ENCODE measurements at places on chromosomes 3 and 15.

GRCh38 chr15:98062869-98063268 is 102.4 kb downstream of the ARRDC4 start:
- DNase-seq, result no peak

DNA sequence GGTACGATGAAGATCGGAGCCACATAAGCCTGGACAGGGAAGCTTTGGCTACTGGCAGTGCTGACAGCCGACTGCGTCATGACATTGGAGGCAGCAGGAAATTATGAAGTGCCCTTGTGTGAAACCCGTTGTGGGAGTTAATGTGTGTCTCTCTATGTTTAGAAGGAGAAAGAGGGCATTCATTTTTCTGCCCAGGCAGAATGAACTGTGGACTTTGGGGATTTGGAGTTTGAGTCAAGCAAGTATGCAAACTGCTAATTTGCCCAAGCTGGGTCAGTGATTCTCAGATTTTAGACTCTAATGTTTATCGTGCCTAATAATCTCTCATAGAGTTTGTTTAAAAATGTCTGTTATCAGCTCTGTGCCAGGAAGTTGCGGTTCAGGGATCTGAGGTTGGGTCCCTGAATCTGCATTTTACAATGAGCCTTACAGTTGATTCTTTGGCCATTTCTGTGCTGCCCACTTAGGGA is 5.6 kb downstream of the CTXND1 start:
- DNase-seq, result no peak

- DNase-seq, result no peak
These were observed 24.0 kb upstream of the SRP14 start for GRCh38 chr15:40062816-40063562.

DNA sequence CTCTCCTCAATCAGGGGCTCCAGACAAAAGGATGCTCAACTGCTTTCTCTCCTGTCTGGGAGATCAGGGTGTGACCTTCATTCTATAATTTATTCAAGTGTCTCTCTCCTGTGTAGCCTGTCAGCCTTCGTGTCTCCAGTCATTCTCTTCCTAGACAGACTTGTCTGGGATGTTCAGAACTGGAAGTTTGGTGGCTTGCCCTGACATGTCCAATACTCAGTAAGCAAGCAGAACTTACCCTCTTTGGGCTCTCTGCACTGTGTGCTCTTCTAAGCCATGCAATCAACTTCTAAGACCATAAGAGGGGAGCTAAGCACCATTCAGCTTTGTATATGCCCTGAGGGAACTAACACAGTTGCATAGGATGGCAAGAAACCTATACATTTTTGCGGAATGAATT is 14.1 kb downstream of the ACKR2 start:
- no peak for DNase-seq

DNA sequence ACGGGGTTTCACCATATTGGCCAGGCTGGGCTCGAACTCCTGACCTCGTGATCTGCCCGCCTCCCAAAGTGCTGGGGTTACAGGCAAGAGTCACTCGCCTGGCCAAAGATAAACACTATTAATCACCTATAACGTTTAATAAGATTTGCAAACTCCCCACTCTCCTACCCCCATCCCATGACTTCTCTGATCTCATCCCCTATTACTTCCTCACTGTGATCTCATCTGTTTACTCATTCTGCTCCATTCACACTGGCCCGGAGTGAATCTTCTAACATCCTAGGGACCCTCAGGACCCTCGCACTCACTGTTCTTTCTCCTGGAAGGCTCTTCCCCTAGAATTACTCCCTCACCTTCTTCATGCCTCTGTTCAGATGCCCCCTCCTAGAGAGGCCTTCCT is 78.9 kb downstream of the DGKG start:
- DNase-seq, result no peak
